Mammary microvascular endothelial cell (primary cell): ENCODE measurements at places on chromosomes 2 and 18. TPM values are rescaled to one million over a fixed set of nuclear protein-coding genes. Genes with fewer than 3 reads are reported as not detected.

Gene PEX13
- total RNA-seq, result 29.8 and 45.5 TPM in 2 replicates

Gene ERFE
- total RNA-seq, result 1.3 and 1.5 TPM in 2 replicates

Gene LRATD1
- total RNA-seq, result 2.3 and 3.8 TPM in 2 replicates

Gene CBLN2
- total RNA-seq, result 0.10 TPM in 1 of 2 replicates, not detected in the other

Gene PDE1A
- total RNA-seq, result 0.10 and 0.20 TPM in 2 replicates

Gene ALPG
- total RNA-seq, result 0.07 TPM in 1 of 2 replicates, not detected in the other

Gene INPP5D
- total RNA-seq, result 15.8 and 17.5 TPM in 2 replicates

Gene ID2
- total RNA-seq, result 90.1 and 98.7 TPM in 2 replicates

Gene NEURL3
- 0.34 and 1.7 TPM in 2 replicates for total RNA-seq

Gene LYPD6
- 2.6 and 3.9 TPM in 2 replicates for total RNA-seq

Gene GKN1
- not detected in 2 replicates for total RNA-seq

Gene CCDC85A
- 10.7 and 12.7 TPM in 2 replicates for total RNA-seq

Gene NPPC
- not detected in 2 replicates for total RNA-seq

Gene ADRA2B
- total RNA-seq, result not detected in 2 replicates

Gene GPR39
- 0.07 and 0.10 TPM in 2 replicates for total RNA-seq

Gene ABHD3
- 2.4 and 3.6 TPM in 2 replicates for total RNA-seq

Gene FARSB
- total RNA-seq, result 26.9 and 30.2 TPM in 2 replicates

Gene SRD5A2
- not detected in 2 replicates for total RNA-seq

Gene WDR7
- total RNA-seq, result 10.9 and 11.9 TPM in 2 replicates
